Fibroblast of the aortic adventitia (primary cell): ENCODE measurements at places on chromosomes 7 and 10. TPM values are rescaled to one million over a fixed set of nuclear protein-coding genes. Genes with fewer than 3 reads are reported as not detected.

The CACNB2 gene
- total RNA-seq = 0.82 and 2.1 TPM in 2 replicates

The CFTR gene
- 0.09 TPM in 1 of 2 replicates, not detected in the other for total RNA-seq

The ANKMY2 gene
- 24.9 and 30.2 TPM in 2 replicates for total RNA-seq

The GPR15LG gene
- not detected in 2 replicates for total RNA-seq

The MBL2 gene
- not detected in 2 replicates for total RNA-seq

The CSTF2T gene
- 19.1 and 29.1 TPM in 2 replicates for total RNA-seq

The RTKN2 gene
- 0.16 and 11.9 TPM in 2 replicates for total RNA-seq

The TMEM213 gene
- 0.33 TPM in 1 of 2 replicates, not detected in the other for total RNA-seq

The NKX1-2 gene
- total RNA-seq = not detected in 2 replicates
